Activated CD4-positive, alpha-beta T cell treated with anti-CD3 and anti-CD28 coated beads for 4 hours (primary cell): ENCODE measurements at places on chromosomes 7 and 10.

- no peak for DNase-seq
Observed at GRCh38 chr10:92479547-92479946, 94.3 kb downstream of the IDE start.

DNA sequence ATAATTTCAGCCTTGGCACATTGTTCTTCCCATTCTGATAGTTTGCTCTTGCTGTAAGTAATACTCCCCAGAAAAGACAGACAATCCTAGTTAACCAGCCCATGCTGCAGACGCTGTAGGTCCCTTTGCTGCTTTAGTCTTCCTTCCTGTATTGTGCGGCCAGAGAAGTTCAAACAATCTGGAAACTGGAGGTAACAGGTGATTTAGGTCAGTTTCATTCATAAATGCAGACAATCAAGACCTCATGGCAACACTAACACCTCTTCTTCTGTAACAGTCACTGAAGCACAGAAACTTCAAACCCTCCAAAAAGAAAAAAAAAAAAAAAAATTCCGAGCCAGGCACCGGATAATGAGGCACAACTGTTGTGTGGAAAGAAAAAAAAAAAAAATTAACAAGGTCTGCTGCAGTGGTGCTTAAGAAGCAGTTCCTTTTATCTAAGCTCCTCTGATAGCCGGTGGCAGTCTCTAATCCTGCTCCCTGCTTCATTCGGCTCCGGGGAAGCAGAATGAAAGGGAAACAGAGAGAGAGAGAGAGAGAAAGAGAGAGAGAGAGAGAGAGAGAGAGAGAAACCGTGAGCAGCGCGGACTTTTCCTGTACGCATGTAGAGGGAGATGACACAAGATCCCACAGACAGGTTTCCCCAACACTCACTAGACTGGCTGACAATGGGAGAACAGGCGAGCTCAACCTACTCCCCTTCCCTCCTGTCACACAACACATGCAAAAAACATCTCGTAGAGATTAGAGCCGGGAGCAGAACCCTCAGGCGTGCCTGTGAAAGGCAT is at the start of gene SEMA3A:
Gene SEMA3A (minus strand): TSS at position 306 of the 788 bp plus-strand sequence. CDS start 203 bp downstream, at position 103.
- DNase-seq = no peak

GRCh38 chr10:80460399-80461207 is 6.5 kb downstream of the TSPAN14 start:
- no peak for DNase-seq

DNA sequence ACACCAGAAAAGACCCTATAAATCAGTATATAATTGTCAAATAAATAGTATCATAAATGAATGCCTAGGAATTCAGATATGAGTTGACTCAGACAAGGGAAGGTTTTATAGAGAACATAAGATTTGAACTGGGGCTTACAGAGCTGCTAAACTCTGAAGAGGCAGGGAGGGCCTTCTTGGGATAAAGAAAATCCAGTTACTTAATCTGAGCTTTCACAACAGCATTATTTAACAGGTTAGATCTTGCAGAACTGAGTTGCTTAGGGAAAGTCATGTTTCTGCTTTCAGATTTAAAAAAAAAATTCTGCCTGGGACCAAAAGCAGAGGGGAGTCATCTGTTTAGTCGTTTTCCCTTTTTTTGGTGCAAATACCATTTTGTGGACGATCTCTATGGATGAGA is 594.8 kb upstream of the FZD8 start:
- DNase-seq = no peak

GRCh38 chr10:91779011-91779605 is 19.1 kb upstream of the TNKS2 start:
- no peak for DNase-seq
